AG09319 (cell line): ENCODE measurements at places on chromosomes 5 and 9.
A peak's percentile ranks its signal among the peaks of the same experiment; 100 is the strongest.

DNA sequence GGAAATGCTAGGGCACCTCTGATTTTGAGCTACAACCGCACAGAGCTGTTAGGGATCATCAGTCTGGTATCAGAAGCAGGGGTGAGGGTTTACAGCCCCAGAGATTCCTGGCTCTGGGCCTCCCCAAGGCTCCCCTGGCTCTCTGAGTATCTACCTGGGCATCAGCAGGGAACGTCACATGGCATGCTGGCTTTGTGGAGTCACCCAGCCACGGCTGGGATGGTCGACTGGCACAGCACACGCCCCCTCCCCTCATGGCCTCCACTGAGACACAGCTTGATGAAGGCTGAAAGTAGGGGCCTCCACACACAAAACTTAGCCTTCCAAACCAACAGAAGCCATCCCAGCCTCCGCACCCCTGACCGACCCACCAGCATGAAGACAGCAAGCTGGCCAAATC is 16.7 kb downstream of the ATPSCKMT start:
- DNase-seq = no peak

DNA sequence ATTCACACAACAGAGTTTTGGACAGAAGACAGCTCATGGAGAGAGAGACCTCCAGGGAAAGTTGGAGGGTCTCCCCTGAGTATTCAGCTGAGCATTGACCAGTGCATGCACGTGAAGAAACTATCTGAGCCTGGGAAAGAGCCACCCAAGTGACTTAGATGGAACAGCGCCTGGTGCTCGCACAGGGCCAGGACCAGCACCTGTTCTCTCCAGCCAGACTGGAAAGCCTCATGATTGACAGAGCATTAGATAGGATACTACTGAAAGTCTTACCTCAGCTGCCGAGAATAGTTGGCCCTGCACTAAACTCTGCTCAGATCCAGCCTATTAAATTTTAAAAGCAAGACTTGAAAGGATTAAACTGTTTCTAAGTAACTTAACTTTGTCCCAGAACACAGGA is 28.3 kb upstream of the NEURL1B start:
- no peak for DNase-seq

- no peak for DNase-seq
These were observed 130.9 kb upstream of the TMEM161B start for GRCh38 chr5:88399561-88399960.

DNA sequence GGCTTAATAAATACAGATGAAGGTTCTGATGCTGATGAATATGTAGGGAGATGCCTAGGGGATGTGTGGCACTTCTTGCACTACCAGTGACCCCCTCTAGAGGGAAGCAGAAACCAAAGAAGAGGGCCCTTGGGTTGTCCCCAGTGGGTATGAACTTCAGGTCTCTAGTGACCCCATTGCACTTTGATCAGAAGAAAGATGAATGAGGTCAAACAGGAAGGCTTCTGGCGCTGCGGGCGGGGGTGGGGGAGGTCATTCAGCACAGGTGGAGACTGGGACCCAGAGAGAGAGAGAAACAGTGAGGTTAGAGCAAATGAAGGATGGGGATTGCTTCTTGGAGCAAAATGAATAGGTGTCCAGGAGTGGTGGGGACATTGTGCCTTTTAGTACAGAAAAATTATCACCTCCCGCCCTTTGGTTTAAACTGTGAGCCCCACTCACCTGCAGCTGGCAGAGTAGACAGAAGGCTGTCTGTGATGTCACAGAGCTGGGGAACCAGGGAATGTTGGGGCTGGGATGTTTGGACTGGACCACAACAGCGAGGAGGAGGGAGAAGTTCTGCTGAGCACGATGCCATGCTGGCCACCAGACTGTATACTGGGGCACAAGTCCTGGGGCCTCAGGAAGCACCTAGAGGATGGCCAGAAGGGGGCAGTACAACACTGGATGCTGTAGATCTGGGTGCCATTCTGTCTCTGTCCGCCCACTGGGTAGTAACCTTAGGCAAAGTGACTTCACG is at the start of gene TEX48:
TEX48 (minus strand) TSS at position 599 of the 739 bp plus-strand sequence. CDS start 10,469 bp downstream, outside the sequence.
- peak; percentile 43 for DNase-seq

DNA sequence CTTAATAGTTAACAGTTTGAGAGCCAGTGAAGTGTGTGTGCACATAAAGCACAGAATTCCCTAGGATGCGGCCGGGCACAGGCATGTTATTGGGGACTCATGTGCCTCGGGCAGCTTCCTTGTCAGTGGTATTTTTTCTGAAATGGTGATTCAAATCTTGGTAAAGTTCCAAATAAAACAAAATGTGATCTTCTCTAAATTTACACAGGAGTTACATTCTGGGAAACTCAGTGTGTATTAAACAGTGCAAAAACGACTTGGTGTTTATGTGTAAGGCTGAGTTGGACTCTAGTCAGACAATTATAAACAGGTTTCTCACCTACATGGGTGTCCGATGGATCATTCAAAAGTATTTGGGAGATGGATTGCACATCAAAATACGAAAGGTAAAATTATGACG is 48.9 kb downstream of the BOD1 start:
- no peak for DNase-seq

DNA sequence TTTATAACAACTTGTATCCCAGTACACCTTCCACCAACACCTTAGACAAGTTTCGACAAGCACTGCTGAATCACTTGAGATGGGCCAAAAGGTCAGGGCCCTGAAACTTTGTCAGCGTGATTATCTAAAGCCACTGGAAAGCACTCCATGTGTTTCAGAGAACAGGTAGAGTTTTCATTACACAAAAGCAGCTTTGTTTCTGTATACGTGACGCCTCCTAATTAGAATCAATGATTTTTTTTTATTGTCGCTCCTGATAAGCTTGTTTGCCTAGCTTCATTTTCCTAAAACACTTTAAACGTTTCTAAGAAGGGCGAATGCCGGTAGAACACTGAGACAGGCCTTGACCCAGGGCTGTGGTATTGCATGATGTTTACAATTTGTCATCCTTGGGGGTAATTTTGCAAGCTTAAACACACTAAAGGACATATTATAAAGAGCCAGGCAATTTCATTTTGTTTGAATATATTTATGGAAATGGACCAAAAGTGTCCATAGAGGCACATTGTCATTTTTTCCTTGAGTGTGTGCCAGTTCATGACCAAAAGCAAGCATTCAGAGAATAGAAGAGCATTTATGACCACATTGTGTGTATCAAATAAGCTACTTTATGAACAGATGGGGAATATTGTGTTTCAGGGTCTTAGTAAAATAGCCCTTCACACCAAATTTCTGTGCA is 193.6 kb downstream of the GLIS3 start:
- DNase-seq = no peak

DNA sequence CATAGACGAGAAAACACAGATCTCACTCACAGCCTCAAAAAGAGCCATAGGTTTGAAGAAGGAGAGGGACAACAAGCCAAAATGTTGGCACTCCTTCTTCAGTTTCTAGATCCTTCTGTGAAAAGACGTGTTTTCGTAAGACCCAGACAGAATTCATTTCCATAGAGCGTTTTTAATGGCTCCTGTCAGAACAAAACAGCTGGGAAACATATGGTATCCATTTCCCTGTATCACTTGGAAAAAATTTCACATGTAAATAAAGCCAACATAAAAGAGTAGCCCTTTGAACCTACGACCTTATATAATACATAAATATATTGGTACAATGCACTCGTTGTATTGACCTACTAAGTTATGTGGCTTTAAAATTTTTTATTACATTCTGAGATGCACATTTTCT is 108.1 kb downstream of the SNCAIP start:
- DNase-seq = peak; percentile 4

GRCh38 chr5:107449369-107449768 is 221.4 kb downstream of the EFNA5 start:
- no peak for DNase-seq

DNA sequence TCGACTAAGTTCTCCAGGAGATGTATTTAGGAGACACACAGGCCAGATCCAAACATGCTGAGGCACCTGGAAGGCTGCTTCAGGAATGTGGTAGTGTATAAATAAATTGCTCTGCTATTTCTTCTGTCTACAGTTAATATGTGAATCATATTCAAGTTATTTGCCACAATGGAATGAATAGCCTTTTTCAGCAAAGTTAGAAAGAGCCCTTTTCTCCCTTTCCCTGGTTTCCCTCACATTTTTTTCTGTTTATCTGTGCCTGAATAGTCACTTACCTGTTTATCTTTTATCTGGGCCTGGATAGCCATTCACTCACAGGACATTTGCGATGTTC is 44.1 kb upstream of the CLINT1 start:
- no peak for DNase-seq

DNA sequence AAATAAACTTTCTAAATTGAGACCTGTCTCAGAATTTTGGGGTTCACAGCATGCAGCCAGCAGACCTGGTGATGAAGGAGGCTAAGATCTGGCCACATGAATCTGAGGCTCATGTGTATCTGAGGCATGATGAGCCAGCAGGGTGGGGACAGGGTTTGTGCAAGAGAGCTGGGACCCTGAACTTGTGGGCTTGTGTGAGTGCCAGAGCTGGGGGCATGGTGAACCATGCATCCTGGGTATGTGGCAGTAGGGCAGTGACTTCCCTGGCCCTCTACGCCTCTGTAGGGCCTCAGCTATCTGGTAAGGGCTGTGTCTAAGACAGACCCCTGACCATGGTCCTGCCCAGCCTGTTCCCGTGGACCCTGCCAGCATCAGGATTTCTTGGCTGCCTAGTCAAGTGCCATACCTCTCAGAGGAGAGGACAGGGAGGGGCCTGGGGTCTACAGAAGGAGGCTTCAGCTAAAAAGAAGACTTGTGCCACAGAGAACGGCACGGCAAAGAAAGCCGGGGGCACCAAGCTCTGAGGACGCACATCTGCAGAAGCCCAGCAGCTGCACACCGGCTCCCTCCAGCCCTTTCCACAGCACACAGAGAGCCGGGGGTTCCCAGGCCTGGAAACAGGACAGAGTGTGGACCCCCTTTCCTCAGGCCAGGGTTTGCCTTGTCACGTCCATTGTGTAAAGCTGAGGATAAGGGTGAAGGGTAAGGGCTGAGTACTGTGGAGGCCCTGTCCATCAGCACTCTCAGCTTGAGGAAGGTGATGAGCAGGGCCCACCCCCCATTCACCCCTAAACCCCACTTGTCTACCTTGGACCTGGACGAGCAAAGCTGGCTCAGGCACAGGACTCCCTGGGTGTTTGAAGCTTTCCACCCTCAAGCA is 130.1 kb downstream of the MRPL36 start:
- DNase-seq = no peak

DNA sequence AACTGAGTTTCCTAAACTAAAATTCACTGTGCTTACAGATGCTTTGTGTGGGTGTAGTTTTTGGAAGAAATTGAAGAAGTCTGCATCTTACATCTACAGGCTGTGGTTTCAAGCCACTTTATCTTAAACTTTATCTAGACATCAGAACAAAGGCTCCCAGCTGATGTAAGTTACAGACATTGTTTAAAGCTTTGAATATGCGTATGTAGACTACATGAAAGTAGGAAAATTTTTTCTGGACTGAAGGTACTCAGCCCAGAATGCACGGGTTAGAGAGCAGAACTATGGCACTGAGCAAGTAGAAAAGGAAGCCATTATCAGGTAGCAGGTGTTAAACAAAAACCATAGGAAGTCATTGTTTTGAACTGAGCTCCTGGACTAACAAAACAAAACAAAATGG is 185.4 kb downstream of the TTC39B start:
- DNase-seq = no peak
